NCI-H1092 (cell line): ENCODE measurements at places on chromosomes 2 and 18.

GRCh38 chr2:152012697-152013096 is 86.1 kb downstream of the CACNB4 start:
- no peak for DNase-seq

- DNase-seq = no peak
Observed at GRCh38 chr2:182179176-182179575, 193.5 kb downstream of the PPP1R1C start.

DNA sequence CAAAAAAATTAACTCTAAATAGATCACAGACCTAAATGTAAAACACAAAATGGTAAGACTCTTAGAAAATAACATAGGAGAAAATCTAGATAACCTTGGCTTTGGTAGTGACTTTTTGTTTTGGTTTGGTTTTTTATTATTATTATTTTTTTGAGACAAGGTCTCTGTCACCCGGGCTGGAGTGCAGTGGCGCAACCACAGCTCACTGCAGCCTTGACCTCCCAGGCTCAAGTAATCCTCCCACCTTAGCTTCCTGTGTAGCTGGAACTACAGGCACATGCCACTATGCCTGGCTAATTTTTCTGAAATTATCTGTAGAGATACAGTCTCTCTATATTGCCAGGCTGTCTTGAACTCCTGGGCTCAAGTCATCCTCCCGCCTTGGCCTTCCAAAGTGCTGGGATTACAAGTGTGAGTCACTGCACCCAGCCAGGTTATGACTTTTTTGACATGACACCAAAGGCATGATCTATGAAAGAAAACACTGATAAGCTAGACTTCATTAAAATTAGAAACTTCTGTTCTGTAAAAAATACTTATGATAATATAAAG is 88.0 kb downstream of the HNRNPLL start:
- DNase-seq = no peak

GRCh38 chr2:137096693-137097092 is 331.3 kb downstream of the THSD7B start:
- DNase-seq = no peak

GRCh38 chr2:191311627-191312026 is 66.4 kb downstream of the MYO1B start:
- DNase-seq = no peak

DNA sequence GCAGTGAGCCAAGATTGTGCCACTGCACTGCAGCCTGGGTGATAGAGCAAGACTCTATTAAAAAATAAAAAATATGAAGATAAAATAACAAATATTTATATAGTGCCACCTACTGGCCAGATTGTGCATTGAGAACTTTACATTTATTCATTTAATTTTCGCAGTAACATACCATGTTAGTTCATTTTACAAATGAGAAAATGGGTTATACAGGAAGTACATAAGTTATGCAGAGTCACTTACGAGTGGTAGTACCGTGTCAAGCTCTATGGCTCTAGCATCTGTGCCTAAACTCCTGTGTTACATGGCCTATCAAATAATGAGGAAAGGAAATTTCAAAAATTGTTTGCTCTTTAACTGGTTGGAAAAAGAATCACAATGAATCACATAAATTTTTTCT is 27.9 kb downstream of the RIF1 start:
- no peak for DNase-seq

- DNase-seq = no peak
Observed at GRCh38 chr2:132676999-132677398, 7.0 kb upstream of the LYPD1 start.

DNA sequence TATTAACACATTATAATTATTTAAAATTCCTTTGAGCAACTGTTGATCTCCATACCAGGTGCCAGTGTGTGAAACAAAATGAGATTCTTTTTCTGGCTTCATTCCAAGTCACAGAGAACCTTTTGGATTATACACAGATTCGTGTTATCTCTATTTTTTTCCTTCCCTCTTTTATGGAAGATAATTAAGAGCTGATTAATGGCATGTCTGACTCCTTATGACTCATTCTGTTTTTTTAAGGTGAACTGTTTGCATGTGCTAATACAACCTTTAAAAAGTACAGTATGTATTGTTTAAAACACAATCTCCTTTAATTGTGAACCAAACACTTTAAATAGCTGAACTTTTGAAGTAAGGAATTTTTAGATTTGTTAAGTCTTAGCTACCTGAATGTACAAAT is 39.3 kb downstream of the PELI1 start:
- DNase-seq = no peak

DNA sequence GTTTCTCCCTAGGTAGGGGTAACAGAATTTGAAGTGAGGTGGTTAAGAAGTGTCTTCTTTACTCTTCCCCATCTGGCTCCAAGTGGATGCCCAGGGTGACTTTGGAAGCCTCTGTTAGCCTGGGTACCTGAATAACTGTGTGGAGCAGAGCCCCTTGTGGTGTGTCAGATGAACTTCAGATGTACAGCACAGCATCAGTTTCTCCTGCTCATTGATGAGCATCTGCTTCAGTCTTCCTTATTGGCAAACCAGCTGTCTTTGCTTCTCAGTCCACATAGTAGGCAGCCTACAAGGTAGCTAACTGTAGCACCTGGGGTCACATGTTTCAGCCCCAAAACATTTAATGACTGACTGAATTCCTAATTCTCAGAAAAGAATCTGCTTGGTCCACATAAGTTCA is 56.2 kb upstream of the ATP8B1 start:
- no peak for DNase-seq

- peak; percentile 16 for DNase-seq
Observed at GRCh38 chr2:126856403-126856802, 42.3 kb upstream of the TEX51 start.

DNA sequence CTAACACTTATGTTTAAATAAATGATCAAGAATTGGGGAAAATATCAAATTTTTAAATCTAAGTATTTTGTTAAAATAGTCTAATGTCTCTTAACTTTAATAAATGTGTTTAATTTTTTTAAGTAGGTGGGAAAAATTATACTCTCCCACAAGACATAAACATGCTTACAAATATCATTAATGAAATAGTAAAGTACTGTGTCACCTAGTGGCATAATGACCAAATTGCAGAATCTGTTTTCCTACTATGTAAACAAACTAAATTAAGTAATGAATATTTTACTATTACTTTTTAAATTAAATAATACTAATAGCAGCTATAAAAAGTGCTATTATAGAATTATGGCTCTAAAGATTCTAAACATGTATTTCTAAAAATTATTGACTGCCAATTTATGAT is 52.0 kb upstream of the CHAC2 start:
- no peak for DNase-seq

GRCh38 chr2:177164584-177165052 is 48.0 kb upstream of the HNRNPA3 start:
- DNase-seq = peak; percentile 77

DNA sequence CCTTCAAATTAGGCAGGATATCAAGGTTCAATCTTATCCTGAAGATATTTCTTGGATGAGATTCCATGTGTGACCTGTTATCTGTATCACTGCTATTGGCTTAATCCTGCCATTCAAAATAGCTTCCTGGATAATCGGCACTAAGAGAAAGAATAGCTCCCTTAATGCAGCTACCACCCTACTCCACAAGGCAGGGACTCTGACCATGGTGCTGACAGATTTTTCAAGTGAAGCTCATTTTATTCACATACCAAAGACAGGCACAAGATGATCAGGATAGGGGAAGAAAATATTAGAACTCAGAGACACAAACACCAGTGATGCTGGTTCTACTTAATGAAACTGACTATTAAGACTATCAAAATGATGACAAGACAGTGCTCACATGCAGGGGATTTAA is 74.9 kb downstream of the ORC4 start:
- DNase-seq = no peak

DNA sequence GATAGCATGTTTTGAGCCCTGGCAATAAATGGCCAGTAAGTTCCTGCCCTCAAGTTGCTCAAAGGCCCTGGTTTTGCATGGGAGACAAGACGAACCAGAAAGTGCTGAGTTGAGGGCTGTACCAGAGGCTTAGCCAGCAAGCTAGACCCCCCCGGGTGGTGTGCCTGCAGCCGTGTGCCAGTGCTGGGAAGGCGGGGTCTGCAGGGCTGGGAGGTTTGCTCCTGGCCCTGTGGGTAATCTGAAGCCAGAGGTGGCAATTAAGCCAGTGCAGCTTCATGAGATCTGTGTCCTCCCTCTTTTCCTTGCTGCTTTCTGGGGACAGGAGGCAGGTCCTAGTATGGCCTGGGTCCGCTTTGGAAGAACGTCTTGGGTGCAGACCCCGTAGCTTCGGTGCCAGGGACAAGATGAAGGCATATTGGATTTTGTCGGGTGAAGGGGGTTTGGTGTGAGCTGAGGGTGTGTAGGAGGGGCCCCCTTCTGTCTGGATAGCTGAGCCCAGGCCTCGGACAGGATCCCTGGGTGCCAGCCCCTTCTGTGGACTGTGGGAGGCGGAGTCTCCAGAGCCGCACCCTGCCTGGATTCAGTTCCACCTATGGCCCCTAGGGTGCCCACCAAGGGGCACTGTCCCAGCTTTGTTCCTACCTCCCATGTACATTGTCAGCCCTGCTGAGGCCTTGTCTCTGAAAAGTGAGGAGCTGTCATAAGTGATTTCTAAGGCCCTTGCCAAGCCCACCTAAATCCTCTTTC is 15.6 kb downstream of the ATOH8 start:
- DNase-seq = no peak

DNA sequence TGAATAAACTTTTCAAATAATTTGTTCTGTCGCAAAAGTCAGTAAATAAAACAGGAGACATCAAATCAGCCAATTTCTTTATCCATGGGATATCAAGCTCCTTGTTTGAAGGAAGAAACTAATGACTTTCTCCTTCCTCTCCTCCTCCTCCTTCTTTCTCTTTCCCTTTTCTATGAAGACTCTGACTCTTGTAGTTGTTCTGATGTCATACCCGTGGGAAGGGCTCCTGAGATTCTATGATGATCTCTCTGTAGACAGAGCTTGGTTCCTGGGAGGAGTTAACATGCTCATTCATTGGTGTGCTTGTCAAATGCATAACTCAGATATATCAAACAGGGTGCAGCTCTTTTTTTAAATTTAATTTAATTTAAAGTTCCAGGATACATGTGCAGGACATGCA is 118.7 kb upstream of the KCTD1 start:
- no peak for DNase-seq

GRCh38 chr18:78983512-78983911 is 3.9 kb downstream of the SALL3 start:
- no peak for DNase-seq

DNA sequence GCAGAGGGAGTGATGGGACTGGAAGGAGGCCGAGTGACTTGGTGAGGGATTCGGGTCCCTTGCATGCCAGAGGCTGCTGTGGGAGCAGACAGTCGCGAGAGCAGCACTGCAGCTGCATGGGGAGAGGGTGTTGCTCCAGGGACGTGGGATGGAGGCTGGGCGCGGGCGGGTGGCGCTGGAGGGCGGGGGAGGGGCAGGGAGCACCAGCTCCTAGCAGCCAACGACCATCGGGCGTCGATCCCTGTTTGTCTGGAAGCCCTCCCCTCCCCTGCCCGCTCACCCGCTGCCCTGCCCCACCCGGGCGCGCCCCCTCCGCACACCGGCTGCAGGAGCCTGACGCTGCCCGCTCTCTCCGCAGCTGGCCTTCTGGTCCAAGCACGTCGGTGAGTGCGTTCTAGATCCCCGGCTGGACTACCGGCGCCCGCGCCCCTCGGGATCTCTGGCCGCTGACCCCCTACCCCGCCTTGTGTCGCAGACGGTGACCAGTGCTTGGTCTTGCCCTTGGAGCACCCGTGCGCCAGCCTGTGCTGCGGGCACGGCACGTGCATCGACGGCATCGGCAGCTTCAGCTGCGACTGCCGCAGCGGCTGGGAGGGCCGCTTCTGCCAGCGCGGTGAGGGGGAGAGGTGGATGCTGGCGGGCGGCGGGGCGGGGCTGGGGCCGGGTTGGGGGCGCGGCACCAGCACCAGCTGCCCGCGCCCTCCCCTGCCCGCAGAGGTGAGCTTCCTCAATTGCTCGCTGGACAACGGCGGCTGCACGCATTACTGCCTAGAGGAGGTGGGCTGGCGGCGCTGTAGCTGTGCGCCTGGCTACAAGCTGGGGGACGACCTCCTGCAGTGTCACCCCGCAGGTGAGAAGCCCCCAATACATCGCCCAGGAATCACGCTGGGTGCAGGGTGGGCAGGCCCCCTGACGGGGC is 4.6 kb downstream of the PROC start:
- no peak for DNase-seq

GRCh38 chr18:54263904-54264336 is 5.4 kb upstream of the POLI start:
- DNase-seq = no peak

DNA sequence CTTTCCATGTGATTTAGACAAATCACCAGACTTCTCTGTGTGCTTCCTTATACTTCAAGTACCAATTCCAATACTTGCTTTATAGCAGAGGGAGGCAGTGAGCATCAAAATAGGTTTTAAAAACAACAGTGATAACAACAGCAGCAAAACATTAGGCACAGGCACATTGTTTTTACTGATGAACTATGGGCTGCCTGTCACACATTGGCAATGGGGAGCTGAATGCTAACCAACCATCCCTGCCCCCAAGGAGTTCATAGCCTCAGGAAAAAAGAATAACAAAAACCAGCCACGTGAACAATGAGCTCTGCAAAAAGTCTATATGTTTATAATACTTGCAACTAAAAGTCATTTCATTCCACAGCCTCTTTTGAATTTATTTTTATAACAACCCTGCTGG is 287.9 kb upstream of the TRIB2 start:
- no peak for DNase-seq

DNA sequence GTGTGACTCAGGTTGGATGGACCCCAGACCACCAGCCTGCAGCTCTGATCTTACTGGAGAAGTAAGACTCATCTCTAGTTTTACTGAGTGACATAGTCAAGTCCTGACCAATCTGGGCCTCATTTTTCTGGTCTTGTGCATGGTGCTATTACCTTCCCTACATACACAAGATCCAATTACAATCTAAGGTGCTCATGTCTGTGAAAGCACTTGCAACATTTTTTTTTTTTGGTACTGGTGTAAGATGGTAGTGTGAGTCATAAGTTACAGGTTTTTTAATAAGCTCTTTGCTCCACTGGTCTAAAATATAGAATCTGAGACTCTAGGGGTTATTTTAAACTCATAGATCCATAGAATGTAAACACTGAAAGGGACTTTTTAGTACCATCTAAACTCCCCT is 117.3 kb upstream of the EFEMP1 start:
- no peak for DNase-seq

GRCh38 chr2:61268249-61268648 is 106.3 kb downstream of the C2orf74 start:
- no peak for DNase-seq

DNA sequence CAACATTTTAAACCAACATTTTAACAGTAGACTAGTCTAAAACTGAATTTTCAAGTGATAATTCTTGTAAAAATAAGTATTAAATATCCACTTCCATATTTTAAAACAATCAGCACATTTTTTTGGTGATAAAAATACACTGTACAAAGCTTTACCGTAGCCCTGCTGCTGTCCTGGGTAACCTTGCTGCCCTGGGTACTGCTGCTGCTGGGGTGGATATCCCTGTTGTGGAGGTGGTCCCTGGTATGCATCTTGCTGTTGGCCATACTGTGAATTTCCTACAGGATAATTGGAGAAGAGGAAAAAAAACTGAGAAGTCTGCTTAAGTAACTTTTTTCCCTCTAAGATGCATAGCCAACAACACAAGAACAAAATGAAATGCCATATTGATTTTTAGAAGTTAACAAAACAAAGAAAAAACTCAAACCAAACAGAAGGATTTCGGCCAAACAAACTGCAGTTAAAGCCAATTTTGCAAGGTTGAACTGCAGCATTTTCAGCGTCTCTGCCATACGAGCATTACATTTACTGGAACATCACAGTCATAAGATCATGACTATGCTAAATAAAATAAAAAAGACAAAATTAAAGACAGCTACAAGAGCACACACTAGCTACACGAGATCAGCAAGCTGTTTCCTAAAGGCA is 55.4 kb downstream of the SS18 start:
- no peak for DNase-seq

GRCh38 chr2:218029366-218030360 is 26.9 kb upstream of the TNS1 start:
- no peak for DNase-seq
